Vagina (tissue), 2 donors: ENCODE measurements at places on chromosomes 16 and 17. TPM values are rescaled to one million over a fixed set of nuclear protein-coding genes. Genes with fewer than 3 reads are reported as not detected.

The C17orf100 gene
- 3.2 TPM for total RNA-seq

The TMEM88 gene
- 26.3 TPM for total RNA-seq

The CCDC40 gene
- total RNA-seq: 9.3 TPM

The XAF1 gene
- total RNA-seq: 43.0 TPM

The FBXO47 gene
- total RNA-seq: not detected

The ZG16B gene
- 11.3 TPM for total RNA-seq

The KRTAP1-5 gene
- total RNA-seq: not detected

The VWA3A gene
- not detected for total RNA-seq

The HS3ST4 gene
- 1.5 TPM for total RNA-seq

The TBC1D28 gene
- not detected for total RNA-seq

The KRTAP4-8 gene
- total RNA-seq: not detected

The DPEP3 gene
- total RNA-seq: not detected
